Hematopoietic multipotent progenitor cell treated with erythropoietin and hydrocortisone succinate and interleukin-3 and kit ligand, for 6 days (in vitro differentiated cells): ENCODE measurements at places on chromosomes 2 and 18.

- no peak for DNase-seq
Measured at GRCh38 chr2:24768601-24769000, 24.6 kb downstream of the PTRHD1 start.

DNA sequence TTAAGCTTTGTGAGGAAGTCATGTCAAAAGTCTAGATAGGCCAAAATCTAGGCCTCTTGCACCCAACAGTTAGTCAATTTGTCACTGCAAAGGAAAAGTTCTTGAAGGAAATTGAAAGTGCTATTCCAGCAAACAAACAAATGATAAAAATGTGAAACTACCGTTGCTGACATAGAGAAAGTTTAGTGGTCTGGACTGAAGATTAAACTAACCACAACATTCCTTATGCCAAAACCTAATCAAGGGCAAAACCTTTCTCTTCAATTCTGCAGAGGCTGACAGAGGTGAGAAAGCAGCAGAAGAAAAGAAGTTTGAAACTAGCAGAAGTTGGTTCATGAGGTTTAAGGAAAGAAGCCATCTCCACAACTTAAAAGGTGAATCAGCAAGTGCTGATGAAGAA lies 44.0 kb upstream of the LRRTM4 start:
- no peak for DNase-seq

GRCh38 chr2:164146441-164146840 lies 410.6 kb upstream of the FIGN start:
- no peak for DNase-seq

DNA sequence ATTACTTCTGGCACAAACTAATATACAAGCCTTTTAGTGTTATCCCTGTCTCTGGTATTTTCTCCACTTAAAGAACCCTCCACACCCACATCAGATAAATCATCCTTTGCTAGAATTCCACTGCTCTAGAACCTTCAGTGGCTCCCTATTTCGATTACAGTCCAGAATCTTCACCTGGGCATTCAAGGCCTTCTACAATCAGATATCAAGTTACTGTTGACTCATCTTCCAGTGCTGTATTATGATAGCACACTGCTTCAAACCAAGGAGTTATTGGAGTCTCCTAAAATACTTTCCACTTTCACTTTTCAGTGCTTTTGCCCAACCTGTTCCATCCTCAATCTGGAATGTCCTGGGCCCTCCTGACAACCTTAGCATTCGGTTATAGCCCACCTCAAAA lies 3.4 kb downstream of the CGREF1 start:
- no peak for DNase-seq

DNA sequence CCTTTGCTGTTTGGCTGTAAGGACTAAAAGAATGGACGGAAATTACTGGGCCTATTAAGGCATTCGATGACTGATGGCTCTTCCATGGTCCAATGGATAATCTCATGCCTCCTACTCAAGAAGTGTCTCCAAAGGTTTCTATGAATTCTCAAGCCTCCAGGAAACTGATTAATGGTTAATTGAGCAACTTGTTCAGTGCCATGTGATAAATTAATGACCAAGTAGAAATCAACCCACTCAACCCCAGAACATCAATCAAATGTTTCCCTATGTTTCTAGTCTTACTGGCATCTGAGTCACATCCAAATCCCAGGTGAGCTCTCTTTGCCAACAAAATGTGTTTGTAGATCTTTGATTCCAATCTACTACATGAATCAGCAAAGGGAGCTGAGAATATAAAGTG lies 103.6 kb downstream of the NXPH2 start:
- no peak for DNase-seq

DNA sequence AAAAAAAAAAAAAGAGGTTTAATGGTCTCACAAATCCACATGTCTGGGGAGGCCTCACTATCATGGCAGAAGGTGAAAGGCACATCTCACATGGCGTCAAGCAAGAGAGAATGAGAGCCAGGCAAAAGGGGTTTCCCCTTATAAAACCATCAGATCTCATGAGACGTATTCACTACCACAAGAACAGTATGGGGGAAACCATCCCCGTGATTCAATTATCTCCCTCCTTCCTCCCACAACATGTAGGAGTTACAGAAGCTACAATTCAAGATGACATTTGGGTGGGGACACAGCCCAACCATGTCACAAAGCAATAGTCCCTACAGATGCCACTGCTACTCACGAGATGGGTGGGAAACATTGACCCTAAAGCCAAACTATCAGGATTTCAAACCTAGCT lies 392.7 kb upstream of the ID2 start:
- DNase-seq, result no peak

GRCh38 chr2:158204741-158205165 lies 103.1 kb downstream of the UPP2 start:
- DNase-seq, result no peak

DNA sequence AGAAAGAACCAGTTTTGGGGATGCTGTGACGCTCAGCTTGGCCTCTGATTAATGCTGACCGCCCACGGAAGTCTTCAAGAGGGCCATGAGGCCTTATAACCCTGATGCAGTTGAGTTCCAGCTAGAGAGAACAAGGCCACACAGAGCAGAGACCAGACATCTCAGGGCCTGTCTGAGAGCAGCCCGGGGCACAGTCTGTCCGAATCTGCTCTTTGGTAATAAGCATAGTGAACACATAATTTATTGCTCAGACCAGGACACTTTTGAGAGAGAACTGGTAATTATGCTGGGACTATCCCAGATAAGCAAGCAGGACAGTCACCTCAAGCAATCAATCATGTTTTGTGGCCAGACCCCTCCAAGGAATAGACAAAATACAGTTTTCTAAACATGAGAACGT lies 68.5 kb downstream of the STPG4 start:
- no peak for DNase-seq

- peak; percentile 34 for DNase-seq
Measured at GRCh38 chr2:191065785-191066184, 51.8 kb upstream of the STAT1 start.
